Mesangial cell (primary cell): ENCODE measurements at places on chromosomes 1 and 21. TPM values are rescaled to one million over a fixed set of nuclear protein-coding genes. Genes with fewer than 3 reads are reported as not detected.

The CD247 gene
- 0.16 and 0.25 TPM in 2 replicates for total RNA-seq

The KRTAP13-2 gene
- not detected in 2 replicates for total RNA-seq

The VWA5B1 gene
- not detected in 2 replicates for total RNA-seq

The GNG4 gene
- 0.51 and 1.1 TPM in 2 replicates for total RNA-seq

The RBM15 gene
- total RNA-seq = 26.1 and 27.4 TPM in 2 replicates

The OR2L5 gene
- total RNA-seq = not detected in 2 replicates

The KISS1 gene
- 0.49 and 2.3 TPM in 2 replicates for total RNA-seq

The CYP4X1 gene
- 1.4 TPM in 1 of 2 replicates, not detected in the other for total RNA-seq

The HUNK gene
- total RNA-seq = 0.13 and 0.16 TPM in 2 replicates

The EPHB2 gene
- total RNA-seq = 141 and 181 TPM in 2 replicates

The TMPRSS2 gene
- total RNA-seq = under 0.01 and 0.13 TPM in 2 replicates

The GJA5 gene
- total RNA-seq = not detected in 2 replicates

The ITLN2 gene
- total RNA-seq = not detected in 2 replicates

The CACNA1S gene
- total RNA-seq = not detected in 2 replicates
